Stimulated activated CD8-positive, alpha-beta memory T cell treated with anti-CD3 and anti-CD28 coated beads, Interleukin-7, amount 100 ng/mL, for 4 hours (primary cell): ENCODE measurements at places on chromosomes 11 and 22.

- DNase-seq = no peak
Measured at GRCh38 chr11:102316346-102316904, 859 bp upstream of the BIRC3 start.

DNA sequence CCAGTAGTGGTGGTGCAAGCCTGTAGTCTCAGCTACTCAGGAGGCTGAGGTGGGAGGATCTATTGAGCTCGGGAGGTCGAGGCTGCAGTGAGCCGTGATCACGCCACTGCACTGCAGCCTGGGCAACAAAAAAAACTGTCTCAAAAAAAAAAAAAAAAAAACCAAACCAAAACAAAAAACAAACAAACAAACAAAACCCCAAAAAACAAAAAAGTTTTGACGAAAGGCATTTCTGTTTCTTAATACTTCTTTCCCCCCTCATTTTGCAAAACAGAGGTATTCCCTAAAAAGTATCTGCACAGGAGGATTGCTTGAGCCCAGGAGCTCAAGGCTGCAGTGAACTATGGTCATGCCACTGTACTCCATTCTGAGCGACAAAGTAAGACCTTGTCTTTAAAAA is 11.2 kb downstream of the HIRA start:
- no peak for DNase-seq

GRCh38 chr11:93169950-93170561 is 27.7 kb downstream of the SLC36A4 start:
- no peak for DNase-seq

DNA sequence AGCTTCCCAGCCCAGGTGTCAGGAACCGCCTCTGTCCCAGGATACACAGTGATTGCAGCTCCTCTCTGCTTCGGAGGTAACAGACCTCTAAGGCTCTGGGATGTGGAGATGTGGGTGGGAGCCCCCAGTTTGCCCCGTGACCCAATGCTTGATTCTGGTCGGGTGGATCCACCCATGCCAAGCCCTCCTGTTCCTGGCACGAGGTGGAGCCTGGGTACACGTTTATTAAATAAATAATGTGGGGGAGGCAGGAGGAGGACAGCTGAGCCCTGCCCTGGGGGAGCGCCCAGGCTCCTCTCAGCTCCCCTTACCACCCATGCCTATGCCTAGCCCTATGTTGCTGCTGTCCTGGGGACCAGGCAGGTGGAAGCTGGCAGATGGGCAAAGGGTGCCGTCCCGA is 16.0 kb downstream of the ARHGEF17 start:
- no peak for DNase-seq

- DNase-seq = no peak
Measured at GRCh38 chr11:30665067-30665466, 78.9 kb upstream of the MPPED2 start.

- no peak for DNase-seq
Measured at GRCh38 chr11:131885431-131885830, 515.0 kb downstream of the NTM start.

- DNase-seq = no peak
Measured at GRCh38 chr22:40472579-40472978, 102.2 kb downstream of the SGSM3 start.

DNA sequence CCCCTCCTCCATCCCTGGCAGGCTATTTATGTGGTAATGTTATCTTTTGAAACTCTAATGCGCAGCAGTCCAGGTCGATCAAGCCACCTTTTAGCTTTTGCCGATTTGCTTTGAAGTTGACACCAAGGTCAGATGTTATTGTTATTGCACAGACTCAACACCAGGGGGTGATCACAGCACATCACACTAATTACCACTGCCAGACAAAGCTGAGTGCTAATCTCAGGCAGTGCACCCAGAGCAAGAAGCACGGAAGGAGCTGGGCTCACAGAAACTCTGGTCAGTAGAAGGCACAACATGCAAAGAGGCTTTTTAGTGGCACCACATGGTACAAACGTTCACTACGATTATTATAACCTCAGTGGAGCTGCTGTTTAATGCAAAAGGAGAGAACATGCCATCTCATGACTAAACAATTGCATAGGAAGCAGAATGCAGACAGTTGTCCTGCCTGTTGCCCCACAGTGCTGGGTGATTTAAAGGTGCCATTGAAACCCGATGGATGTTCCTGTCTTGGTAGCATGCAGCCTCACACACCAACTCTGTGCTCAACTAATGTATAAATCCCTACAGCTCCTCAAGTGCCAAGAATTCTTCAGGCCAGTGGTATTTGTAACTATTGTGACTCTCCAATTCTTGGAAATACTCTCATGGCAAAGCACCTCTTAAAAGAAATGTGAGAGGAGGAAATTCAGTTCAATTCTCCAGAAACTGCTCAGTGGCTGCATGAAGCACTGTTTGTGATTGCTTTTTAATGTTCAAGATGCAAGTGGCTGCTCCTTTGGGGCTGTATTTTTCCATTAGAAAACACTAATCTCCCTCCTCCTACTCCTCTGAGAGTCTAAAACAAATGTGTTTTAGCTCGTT is 353.9 kb upstream of the DDI1 start:
- DNase-seq = peak; percentile 9

- DNase-seq = no peak
Measured at GRCh38 chr22:21849489-21849888, 18.0 kb downstream of the MAPK1 start.

DNA sequence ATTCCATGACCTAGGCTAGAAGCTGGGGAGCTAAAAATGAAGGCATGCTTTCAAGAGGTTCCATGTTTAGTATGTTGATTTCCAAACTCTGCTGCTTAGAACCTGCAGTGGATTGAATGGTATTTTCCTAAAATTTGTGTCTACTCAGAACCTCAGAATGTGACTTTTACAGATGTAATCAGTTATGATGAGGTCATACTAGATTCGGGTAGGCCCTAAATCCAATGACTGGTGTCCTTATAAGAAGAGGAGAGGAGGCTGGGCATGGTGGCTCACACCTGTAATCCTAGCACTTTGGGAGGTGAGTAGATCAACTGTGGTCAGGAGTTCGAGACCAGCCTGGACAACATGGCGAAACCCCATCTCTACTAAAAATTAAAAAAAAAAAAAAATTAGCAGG is 3.5 kb upstream of the FEZ1 start:
- DNase-seq = no peak

- DNase-seq = no peak
Measured at GRCh38 chr11:130001461-130002351, 929 bp downstream of the PRDM10 start.
